NCI-H1930 (cell line): ENCODE measurements at places on chromosomes 7 and 10.

DNA sequence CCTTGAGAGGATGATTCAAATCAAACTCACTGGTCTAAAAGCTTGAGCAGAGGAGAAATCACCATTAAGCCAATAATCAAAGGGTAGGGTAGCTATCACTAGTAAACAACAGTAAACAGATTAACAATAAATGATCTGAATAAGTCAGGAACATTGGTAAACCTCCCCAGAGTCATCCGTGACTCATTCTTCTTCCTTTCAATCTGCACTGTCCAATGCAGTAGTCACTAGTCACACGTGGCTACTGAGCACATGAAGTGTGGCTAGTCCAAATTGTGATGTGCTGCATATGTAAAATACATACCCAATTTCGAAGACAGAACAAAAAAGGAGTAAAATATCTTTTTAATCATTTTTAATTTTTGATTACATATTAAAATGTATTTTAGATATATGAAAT lies 64.0 kb downstream of the ERCC6 start:
- no peak for DNase-seq

DNA sequence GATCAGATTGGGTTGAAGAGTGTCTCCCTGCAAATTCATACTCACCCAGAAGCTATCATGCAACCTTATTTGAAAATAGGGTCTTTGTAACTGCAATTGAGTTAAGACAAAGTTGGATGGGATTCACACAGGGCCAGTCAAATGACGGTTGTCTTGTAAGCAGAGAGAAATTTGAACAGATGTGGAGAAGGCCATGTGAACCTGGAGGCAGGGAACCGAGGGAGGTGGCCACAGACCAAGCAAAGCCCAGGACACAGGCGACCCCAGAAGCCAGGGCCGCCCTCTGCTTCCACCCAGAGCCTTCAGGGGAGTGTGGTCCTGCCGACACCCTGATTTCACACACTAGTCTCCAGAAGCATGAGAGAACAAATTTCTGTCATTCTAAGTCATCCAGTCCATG lies 140.8 kb downstream of the SFMBT2 start:
- no peak for DNase-seq

GRCh38 chr10:129483430-129484010 lies 16.5 kb downstream of the MGMT start:
- no peak for DNase-seq

DNA sequence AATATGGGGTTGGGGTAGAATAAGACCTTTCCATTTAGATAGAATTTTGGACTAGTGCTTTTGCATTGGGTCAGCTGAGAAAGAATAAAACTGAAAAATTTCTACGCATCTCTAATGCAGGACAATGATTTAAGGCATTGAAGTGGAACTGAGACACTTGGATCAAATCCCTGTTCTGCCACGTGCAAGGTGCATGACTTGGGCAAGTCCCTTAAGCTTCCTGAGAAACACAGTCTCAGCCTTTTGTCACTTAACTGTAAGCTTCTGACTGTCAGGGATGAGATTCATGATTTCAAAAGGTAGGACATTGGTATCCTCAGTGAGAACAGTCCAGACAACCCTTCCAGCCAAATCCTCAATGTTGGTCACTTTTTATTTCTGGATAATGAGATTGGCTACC lies 59.2 kb downstream of the ENTPD1 start:
- DNase-seq, result no peak

DNA sequence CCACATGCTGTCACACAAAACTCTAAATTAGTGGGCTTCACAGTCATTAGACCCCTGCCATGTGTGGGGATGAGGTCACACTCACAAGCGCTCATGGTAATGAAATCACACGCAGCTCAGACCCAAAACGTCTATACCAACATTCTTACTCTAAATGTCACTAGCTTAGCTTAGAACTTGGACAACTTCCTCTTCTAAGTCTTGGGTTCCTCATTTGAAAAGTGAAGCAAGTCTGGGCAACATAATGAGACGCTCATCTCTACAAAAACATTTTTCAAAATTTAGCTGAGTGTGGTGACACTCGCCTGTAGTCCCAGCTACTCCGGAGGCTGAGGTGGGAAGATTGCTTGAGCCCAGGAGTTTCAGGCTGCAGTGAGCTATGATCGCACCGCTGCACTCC lies 92.7 kb upstream of the MACROH2A2 start:
- no peak for DNase-seq

- no peak for DNase-seq
Measured at GRCh38 chr10:42963312-42963711, 113.6 kb upstream of the RET start.

DNA sequence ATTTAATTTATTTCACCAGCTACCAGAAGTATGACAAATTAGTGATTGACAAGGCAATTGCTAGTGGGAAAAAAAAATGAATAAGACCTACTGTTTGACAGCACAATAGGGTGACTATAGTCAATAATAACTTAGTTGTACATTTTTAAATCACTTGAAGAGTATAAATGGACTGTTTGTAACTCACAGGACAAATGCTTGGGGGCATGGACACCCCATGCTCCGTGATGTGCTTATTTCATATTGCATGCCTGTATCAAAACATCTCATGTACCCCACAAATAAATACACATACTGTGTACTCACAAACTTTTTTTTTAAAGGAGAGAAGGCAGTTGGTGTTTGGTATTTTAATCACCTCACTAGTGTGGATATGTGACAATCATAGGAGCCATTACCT lies 181.1 kb downstream of the CACNB2 start:
- no peak for DNase-seq

DNA sequence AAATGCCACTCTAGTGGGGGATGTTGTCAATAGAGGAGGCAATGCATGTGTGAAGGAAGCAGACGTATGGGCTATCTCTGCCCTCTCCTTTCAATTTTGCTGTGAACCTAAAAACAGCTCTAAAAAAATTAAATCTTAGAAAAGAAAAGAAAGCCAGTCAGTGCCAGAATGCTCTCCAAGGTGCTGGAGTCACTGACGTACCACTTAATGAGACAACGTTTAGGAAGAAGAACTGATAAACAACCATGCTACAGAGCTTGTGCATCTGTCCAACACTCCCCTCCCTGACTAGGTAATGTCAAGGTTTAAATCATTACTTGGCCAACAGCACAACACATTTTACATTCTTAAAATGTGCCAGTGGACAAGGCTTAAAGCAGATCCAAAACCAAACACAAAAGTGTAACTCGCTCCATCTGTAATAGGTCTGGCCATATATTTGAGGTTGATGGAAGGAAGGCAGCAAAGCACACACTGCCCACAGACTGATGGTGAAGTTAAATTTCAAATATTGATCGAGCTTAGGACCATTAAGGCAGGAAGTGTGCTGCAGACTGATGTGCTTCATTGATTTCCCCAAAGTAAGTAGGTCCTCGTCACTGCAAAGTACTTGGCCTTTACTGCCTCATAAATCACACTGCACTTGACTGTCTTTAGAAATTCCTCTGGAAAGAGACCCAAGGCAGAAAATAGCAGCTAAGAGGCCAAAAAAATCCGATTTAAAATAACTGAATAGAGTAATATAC lies 15.5 kb downstream of the ARMH3 start:
- no peak for DNase-seq

- no peak for DNase-seq
Measured at GRCh38 chr10:121085367-121085766, 234.2 kb downstream of the WDR11 start.

DNA sequence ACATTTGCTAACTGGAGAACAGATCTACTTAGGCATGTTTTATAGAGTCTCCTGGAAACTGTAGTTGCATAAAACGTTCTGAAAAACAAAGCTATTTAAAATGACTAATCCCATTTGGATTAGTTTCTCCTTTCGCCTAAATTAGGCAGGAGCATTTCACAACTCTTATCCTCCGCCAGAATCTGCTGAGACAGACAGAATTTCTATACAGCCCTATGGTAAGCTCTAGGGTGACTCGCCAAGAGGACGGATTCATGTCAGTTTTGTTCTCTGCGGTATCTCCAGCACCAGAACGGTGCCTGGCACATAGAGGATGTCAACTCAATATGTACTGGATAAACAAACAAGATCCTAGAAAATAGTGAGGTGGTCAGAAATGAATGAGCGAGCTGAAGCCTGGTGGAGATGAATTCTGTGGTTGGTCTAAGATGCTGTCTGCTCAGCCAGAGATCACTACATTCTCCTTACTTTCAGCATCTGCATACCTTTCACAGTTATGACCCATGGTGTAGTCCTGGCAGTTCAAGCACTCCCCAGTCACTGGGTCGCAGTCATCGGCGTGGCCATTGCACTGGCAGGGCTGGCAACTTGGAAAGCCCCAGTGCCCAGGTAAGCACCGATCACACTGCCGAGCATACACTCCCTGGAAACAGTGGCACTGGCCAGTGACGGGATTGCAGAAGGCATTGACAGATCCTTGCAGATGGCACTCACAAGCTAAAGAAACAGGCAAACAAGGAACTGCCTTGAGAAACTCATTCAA lies 44.0 kb downstream of the LAMB1 start:
- no peak for DNase-seq

- DNase-seq, result no peak
Measured at GRCh38 chr10:114279289-114279688, 40.2 kb downstream of the VWA2 start.

DNA sequence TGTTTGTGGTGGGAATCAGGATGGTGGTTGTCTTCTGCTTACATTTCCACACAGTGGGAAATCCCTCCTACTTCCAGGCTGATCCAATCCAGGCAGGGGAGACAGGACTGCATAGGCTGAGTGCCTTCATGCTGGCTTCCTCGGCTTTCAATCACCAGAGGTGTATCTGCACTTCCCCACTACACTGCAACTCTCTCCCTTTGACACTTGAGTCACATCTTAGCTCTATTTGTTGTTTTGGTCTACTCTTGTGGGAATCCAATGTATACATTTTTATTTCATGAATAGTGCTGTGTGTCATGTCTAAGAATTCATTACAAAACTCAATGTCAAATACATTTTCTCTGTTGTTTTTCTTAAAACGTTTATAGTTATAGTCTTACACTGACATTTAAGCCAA lies 735.6 kb downstream of the XPNPEP1 start:
- no peak for DNase-seq

DNA sequence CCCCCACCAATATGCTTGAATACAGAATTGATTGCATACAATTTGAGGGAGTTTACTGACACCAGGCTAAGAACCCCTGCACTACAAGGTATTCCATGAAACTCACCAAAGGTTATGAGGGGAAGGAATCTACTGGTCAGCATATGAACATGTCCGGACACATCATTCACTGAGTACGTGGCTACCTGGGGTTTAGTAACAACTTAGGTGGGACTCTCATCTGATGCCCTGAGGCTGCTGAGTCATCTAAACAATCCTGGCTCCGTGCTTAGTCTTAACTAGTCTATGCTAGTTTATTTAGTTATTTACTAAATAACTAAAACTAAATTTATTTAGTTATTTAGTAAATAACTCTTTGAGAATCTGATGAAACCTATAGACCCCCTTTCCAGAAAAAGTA lies 11.3 kb downstream of the PI4K2A start:
- DNase-seq, result no peak

DNA sequence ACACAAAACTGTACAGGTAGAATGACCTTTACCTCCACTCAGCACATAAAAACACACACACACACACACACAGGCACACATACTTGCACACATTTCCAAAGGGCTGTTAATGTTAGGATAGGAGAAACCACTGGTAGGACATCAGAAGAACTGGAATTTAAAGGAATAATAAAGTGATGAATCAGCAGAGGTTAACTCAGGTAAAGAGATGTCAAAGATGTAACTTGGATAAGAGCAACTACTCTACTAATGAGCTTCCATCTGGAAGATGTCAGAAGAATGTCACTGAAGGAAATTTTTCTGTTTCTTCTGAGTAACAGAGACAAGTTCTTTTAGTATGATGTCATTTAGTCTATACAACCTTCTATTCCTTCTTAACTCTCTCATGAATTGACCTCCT lies 26.4 kb upstream of the GPR37 start:
- no peak for DNase-seq

GRCh38 chr10:127932521-127933270 lies 25.8 kb downstream of the PTPRE start:
- DNase-seq, result no peak

GRCh38 chr7:50534690-50535290 lies 30.4 kb downstream of the DDC start:
- DNase-seq, result peak; percentile 36

DNA sequence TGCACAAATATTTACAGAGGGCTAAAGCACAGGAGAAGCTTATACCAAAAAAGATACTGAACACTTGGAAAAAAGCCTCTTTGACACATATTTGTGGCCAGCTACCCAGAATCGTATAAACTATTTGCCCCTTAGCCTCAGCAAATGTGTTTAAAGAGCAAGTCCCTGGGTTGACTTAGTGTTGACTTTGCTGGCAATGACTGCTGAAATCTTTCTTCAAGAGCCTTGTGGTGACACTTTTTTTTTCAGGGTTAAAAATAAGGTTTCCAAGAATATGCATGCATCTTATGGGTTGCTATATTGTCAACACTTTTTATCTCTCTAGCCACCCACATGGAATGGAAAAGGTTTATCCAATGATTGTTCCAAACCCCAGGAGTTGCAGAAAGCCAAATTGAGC lies 14.9 kb upstream of the PLEKHS1 start:
- no peak for DNase-seq

DNA sequence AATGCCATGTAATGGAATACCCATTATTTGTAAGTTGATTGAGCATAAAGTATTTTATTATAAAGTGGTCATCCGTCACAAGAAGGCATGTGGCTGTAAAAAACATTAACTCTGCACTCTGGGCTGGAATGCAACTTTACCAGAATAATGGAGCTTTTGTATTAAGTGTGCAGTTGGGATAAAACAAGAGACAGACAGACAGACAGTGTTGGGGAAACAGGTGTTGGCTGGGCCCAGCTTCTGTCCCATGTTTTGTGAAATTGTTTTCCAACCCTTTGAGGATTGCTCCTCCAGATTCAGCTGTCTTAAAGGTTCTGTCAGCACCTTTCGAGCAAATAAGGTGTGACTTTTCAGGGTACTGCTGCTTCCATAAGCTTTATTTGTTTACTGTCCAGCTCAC lies 67.9 kb upstream of the NFKB2 start:
- DNase-seq, result no peak

DNA sequence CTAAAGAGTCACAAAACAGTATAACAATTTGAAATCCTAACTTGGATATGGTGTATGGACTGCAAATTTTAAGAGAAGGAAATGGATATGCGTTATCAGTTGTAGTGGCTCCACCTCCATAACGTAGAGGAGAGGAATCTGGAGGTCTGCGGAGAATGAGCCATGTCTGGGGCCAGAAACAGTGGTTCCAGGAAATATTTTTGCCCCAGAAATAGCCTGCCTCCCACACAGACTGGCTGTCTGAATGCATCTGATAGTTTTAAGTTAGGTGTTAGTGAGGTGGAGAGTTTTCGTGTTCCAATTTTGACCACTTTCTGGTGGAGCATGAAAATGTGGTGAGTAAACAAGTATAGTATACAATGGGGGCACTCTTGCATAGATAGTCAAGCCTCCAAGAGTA lies 1.6 kb downstream of the PHTF2 start:
- no peak for DNase-seq
